Activated naive CD8-positive, alpha-beta T cell treated with anti-CD3 and anti-CD28 coated beads, Interleukin-2, amount 10 ng/mL, durations not matched to agents 7 days and 5 days (primary cell): ENCODE measurements at places on chromosomes 12 and 14. TPM values are rescaled to one million over a fixed set of nuclear protein-coding genes. Genes with fewer than 3 reads are reported as not detected.

The KRT82 gene
- not detected for total RNA-seq

The GALNT16 gene
- total RNA-seq = not detected

DNA sequence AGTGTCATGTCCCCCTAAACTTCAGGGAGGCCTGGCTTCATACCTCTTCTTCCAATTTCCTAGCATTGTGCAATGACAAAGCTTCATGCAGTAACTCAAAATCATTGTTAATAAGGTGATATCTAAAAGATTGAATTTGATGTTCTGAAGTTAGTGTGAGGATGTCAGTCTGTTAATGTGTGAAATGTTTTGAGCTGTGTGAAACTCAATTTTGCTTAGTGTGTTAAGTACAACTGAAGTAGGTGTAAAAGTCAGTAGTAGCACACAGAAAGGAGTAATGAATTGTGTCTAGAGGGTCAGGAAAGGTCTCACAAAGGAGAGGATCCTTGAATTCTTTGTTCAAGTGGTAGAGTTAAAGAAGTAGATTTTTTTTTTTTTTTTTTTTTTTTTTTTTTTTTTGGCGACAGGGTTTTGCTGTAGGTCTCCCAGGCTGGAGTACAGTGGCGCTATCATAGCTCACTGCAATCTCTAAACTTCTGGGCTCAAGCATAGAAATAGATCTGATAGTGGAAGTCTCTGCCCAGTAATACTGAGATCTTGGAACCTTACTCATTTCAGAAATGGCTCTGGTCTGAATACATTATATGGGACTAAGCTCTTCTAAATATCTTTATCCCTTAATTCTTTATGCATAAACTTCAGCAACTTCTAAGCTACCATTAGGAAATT is 63.9 kb downstream of the FUT8 start:
- no peak for DNase-seq
- H3K4me1 ChIP-seq = peaks cover 46% of the 10 kb centered on the region
- H3K4me3 ChIP-seq = no peak overlapping the region
- H3K36me3 ChIP-seq = peaks cover 40% of the 10 kb centered on the region
- H3K27ac ChIP-seq = peak overlapping the region; percentile 63
- no peaks in the 10 kb centered on the region for H3K27me3 ChIP-seq

DNA sequence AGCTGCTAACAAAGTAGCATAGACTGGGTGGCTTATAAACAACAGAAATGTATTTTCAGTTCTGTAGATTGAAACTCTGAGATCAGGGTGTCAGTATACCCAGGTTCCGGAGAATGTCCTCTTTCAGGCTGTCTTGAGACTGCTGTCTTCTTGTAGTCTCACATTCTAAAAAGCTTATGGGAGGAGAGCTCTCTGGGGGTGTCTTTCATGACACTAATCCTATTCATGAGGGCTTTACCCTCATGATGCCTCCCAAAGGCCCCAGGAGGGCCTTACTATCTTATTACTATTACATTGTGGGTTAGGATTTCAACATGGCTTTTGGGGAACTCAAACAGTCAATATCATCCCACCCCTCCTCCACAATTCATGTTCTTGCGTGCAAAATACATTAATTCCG is 94.3 kb downstream of the AEBP2 start:
- H3K27me3 ChIP-seq = no peaks in the 10 kb centered on the region
- H3K4me3 ChIP-seq = no peak overlapping the region
- DNase-seq = no peak
- peaks cover 28% of the 10 kb centered on the region for H3K36me3 ChIP-seq
- no peak overlapping the region for H3K27ac ChIP-seq

DNA sequence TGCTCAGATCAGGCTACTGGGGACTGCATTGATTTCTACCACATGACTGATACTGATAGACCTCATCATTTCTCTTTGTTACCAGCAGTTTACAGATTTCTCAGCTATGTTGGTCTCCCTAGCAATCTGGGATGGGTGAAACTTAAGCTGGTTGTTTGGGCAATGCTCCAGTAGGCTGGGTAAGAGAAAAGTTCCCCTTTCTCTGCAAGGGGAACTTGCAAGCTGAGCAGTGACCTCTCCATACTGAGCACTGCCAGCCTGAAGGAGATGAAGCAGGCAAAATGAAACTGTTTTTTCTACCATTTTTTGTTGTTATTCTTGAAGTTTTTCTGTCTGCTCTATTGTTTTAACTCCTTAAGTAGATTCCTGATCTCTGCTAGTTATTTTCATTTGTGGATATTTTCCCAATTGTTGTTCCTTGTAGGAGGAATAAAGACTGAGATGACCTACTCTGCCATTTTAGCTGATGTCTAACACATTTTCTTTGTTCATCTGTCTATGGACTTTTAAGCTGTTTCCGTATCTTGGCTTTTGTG is 1.3 kb upstream of the OR4M1 start:
- DNase-seq = no peak
- H3K27me3 ChIP-seq = no peaks in the 10 kb centered on the region
- H3K4me3 ChIP-seq = no peak overlapping the region
- H3K27ac ChIP-seq = no peak overlapping the region

DNA sequence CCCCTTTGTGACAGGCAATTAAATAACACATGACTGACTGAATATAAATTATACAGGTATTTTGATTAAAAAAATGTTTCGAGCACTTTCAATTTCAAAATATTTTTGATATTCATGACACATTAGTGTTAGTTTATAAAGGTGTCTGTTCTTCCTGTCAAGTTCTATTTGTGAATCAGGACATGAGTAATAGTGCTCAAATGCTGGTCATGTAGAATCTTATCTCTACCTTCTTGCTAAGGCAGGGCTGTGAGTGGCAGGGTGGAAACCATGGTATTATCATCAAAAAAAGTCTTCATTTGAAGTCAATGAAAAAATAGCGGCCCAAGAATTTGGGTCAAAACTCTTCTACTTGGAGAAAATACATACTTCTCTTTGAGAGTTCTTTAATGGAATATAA is 250.2 kb downstream of the DACT1 start:
- no peak for DNase-seq
- no peaks in the 10 kb centered on the region for H3K4me1 ChIP-seq
- no peak overlapping the region for H3K4me3 ChIP-seq
- H3K27me3 ChIP-seq = peaks cover 15% of the 10 kb centered on the region

GRCh38 chr12:50918584-50919316 is 33.6 kb upstream of the HIGD1C start:
- H3K4me1 ChIP-seq = peaks cover 21% of the 10 kb centered on the region
- no peak overlapping the region for H3K27ac ChIP-seq
- H3K27me3 ChIP-seq = no peaks in the 10 kb centered on the region
- no peak overlapping the region for H3K4me3 ChIP-seq

GRCh38 chr12:75833268-75833667 is 198.3 kb downstream of the PHLDA1 start:
- no peak overlapping the region for H3K27ac ChIP-seq
- no peak overlapping the region for H3K4me3 ChIP-seq
- peaks cover 8% of the 10 kb centered on the region for H3K27me3 ChIP-seq
- H3K4me1 ChIP-seq = no peaks in the 10 kb centered on the region

GRCh38 chr14:100804558-100805309 is 21.2 kb upstream of the MEG3 start:
- peaks cover 17% of the 10 kb centered on the region for H3K27me3 ChIP-seq
- no peaks in the 10 kb centered on the region for H3K4me1 ChIP-seq
- H3K27ac ChIP-seq = no peak overlapping the region
- H3K36me3 ChIP-seq = no peaks in the 10 kb centered on the region

DNA sequence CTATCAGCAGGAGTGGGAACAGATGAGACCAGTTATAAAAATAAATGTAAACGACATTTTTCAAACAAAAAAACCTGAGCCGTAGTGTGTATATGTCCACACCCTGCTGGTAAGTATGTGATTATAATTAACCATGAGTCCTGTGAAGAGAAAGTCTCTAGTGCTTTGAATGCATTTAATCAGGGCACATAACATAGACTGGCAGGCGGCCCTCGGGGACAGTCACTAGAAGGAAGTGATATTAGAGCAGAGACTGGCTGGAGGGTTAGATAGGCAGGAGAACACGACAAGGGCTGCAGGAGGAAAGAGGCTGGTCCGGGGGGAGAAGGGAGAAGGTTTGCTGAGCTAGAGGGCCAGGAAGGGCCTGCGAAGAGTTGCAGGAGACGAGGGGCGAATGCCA is 23.8 kb upstream of the ELK3 start:
- no peak overlapping the region for H3K4me3 ChIP-seq
- peaks cover 7% of the 10 kb centered on the region for H3K27me3 ChIP-seq
- H3K4me1 ChIP-seq = no peaks in the 10 kb centered on the region
- no peak for DNase-seq
- peaks cover 5% of the 10 kb centered on the region for H3K36me3 ChIP-seq
- H3K27ac ChIP-seq = no peak overlapping the region

- peak overlapping the region; percentile 53 for H3K27ac ChIP-seq
- no peaks in the 10 kb centered on the region for H3K27me3 ChIP-seq
- H3K4me3 ChIP-seq = no peak overlapping the region
Observed at GRCh38 chr12:109915171-109916040, 15.3 kb downstream of the TCHP start.

- H3K4me1 ChIP-seq = peaks cover 3% of the 10 kb centered on the region
- no peak overlapping the region for H3K27ac ChIP-seq
- no peak for DNase-seq
- H3K27me3 ChIP-seq = peaks cover 13% of the 10 kb centered on the region
Observed at GRCh38 chr14:101625336-101626097, 64.2 kb downstream of the DIO3 start.

GRCh38 chr12:81888106-81888740 is 129.1 kb upstream of the PPFIA2 start:
- no peak overlapping the region for H3K4me3 ChIP-seq
- no peaks in the 10 kb centered on the region for H3K36me3 ChIP-seq
- DNase-seq = no peak
- no peaks in the 10 kb centered on the region for H3K27me3 ChIP-seq
- no peak overlapping the region for H3K27ac ChIP-seq
- no peaks in the 10 kb centered on the region for H3K4me1 ChIP-seq

DNA sequence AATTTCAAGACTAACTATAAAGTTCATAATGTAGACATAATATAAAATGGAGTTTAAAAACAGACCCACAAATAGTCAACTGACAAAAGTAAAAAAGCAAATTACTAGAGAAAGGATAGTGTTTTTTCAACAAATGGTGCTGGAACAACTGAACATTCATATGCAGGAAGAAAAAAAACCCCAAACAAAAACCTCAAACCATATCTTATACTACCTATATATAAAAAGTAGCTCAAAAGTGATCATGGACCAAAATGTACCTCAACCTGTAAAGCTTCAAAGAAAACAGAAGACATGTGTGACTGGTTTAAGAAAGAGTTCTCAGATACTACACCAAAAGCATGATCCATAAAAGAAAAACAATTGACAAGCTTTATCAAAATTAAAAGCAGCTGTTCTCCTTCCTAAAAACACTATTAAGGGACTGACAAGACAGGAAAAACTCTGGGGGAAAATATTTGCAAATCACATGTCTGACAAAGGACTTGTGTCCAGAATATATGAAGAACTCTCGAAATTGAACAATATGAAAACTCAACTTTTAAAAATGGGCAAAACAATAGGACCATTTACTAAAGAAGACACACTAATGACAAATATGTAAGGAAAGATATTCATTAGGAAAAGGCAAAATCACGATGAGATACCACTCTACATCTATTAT is 22.7 kb upstream of the ARID4A start:
- no peaks in the 10 kb centered on the region for H3K27me3 ChIP-seq
- no peak for DNase-seq
- H3K4me1 ChIP-seq = peaks cover 34% of the 10 kb centered on the region
- peaks cover 34% of the 10 kb centered on the region for H3K36me3 ChIP-seq
- peak overlapping the region; percentile 66 for H3K4me3 ChIP-seq
- H3K27ac ChIP-seq = peak overlapping the region; percentile 79

- no peak overlapping the region for H3K27ac ChIP-seq
- no peaks in the 10 kb centered on the region for H3K4me1 ChIP-seq
- no peak overlapping the region for H3K4me3 ChIP-seq
Observed at GRCh38 chr12:87074781-87075180, 818.6 kb upstream of the MGAT4C start.

DNA sequence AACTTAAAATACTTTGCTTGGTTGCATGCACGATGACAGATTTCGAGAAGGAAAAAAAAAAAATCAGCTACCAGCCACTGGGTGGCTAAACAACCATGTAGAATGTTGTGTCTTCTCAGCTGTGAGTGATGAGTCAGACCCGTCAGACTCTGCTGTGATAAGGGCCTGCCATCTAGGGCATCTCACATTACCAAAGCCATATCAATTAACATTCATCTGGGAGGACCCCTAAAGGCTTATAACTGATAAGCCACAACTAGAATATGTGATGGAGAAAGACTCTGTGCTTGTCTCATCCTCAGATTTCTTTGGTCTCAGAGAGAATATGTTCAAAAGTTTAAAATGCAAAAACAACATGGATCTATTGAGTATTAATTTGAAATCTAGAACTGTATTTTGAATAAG is 111.5 kb downstream of the PAX9 start:
- no peaks in the 10 kb centered on the region for H3K27me3 ChIP-seq
- H3K36me3 ChIP-seq = no peaks in the 10 kb centered on the region
- no peak overlapping the region for H3K4me3 ChIP-seq
